ENCODE measurements at places on chromosomes 6 and 20.
A peak's percentile ranks its signal among the peaks of the same experiment; 100 is the strongest.

DNA sequence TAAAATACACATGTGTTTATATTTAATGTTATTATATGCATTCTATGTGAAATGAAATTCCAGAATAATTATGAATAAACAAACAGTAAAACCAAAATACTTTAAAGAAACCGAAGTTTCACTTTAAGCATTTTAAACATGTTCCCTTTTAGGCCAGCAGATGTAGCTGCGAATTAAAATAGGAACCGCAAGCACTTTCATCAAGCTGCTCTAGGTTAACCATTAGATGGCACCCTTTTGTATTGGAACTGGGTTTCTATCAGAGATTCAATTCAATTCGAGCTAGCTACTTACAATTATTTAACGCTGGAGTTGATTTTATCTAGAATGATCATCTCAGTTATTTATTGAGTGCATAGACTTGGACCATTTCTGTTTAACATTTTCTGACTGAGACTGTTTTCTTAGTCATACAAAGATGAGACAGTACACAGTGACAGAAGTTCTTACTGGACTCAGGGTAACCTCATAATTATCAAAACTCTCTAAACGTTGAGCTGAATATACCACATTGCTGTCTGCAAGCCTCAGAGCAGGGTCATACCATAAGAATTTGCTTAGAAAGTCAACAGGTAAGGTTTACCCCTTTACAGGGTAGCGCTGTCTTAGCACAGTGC, 8.5 kb downstream of the TMEM242 start:
- DNase-seq, result no peak

DNA sequence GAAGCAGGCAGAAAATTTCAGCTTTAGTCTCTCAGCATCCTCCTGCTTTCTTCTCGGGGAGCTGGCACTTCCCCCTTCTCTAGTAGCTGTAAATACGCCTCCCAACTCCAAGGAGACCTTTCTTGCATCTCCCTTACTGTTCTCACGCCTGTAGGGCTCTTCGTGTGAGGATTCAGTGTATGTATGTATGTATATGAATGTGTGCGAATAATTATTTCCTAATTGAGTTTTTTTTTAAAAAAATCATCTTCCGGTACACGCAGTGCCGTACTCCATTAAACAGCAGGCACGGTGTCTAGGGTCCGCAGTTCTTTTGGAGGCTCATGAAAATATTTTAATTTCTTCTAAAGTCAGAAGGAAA, 85.4 kb downstream of the HFE start:
- DNase-seq, result peak; percentile 39

- no peak for DNase-seq
These were observed 1189.3 kb upstream of the CITED2 start for GRCh38 chr6:140563728-140564127.

DNA sequence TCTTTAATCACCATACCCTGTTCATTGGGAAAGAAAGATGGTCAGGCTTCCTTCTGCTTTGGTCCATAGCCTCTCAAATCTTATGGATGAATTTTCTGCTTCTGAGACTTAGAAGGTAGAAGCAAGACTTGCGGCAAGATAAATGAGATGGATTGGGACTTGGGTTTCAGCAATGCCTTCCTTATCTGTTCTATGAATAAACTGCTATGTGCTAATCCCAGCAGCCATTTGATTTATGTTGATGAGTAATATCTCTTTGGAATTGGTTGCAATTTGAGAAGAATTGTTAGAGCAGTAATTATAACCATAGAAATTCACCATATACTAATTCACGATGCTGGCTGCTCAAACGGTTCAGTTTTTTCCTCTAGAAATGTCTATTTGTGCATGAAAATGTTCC, 48.3 kb downstream of the TXLNB start:
- no peak for DNase-seq

GRCh38 chr20:48682529-48683363, 145.1 kb downstream of the PREX1 start:
- no peak for DNase-seq

GRCh38 chr6:21213492-21213891, 380.1 kb upstream of the SOX4 start:
- no peak for DNase-seq

- no peak for DNase-seq
These were observed 72.9 kb downstream of the FYN start for GRCh38 chr6:111800259-111800765.

GRCh38 chr6:133550026-133550425, 308.9 kb downstream of the EYA4 start:
- no peak for DNase-seq

DNA sequence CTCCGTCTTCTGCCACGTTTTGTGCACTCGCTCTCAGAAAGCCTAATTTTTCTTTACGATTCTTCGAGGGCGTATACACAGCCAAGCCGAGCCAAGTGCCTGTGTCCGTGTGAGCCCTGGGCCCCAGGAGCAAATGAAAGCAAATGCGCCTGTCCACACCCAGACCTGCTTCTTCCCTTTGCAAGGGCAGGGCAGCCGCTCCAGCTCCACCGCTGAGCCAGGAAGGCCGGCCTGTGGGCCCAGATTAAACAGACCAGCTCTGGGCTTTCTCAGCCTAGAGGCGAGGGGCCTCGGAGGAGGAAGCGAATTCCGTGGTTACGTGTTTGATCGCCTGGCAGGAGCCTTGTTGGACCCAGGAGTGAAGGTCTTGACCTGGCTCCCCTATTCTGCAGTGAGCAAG, 184.6 kb downstream of the SMOC2 start:
- DNase-seq, result no peak

GRCh38 chr20:2299301-2299700, 3.5 kb downstream of the TGM3 start:
- DNase-seq, result no peak

DNA sequence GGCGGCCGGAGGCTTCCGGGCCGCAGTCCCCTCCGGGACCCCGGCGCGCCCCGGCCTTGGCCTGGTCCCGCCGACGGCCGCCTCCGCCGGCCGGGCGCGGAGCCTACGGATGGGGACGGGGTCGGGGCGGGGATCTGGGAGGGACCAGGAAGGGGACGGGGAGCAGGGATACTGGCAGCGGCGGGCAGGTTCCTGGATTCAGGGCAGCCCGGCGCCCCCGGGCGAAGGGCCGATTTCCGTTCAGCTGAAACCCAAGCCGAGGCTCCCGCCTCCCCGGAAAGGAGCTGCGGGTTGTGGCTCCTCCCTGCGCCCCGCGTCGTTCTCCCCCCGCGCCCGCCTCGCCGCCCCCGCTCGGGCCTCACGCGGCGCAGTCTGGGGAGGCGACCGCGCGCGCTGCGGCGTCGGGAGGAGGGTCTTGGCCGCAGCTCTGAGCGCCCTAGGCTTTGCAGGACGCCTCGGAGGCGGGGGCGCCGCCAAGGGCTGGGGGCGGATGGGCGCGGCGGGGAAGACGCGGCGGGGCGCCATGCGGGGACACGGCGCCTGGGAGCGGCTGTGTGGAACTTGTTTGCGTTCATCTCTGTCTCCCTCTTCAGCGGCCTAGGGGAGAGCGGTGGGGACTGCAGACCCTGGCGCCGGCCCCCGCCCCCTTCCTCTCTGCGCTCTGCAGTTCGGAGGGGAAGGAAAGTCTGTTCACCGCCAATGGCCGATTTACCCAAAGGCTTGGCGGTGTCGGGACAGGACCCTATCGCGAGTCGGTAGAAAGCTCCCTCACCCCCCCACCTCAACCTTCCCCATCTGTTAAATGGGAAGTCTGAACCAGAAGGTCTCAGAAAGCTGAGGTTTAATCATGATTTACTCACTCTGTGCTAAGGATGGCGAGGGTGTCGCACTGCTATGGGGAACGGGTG, 22.7 kb upstream of the TMEM181 start:
- no peak for DNase-seq

DNA sequence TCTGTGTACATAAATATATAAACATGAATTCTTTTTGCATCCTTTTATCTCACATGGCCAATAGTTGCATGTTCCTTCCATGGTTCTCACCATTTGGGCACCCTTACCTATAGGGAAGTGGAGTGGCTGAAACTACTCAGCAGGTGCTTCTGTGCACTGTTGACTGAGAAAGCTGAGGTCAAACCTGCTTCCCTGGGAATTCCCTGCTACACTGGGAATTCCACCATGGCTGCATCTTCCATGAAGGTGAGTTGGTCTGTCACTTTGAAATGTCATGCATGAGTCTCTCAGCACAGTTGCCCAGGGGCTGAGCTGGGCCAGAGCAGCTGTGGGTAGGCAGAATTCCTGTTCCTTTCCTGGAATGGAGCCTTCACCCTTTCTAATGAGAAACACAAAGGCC, 193.8 kb upstream of the PRSS16 start:
- DNase-seq, result no peak

GRCh38 chr6:54361188-54361587, 52.9 kb downstream of the TINAG start:
- DNase-seq, result no peak

DNA sequence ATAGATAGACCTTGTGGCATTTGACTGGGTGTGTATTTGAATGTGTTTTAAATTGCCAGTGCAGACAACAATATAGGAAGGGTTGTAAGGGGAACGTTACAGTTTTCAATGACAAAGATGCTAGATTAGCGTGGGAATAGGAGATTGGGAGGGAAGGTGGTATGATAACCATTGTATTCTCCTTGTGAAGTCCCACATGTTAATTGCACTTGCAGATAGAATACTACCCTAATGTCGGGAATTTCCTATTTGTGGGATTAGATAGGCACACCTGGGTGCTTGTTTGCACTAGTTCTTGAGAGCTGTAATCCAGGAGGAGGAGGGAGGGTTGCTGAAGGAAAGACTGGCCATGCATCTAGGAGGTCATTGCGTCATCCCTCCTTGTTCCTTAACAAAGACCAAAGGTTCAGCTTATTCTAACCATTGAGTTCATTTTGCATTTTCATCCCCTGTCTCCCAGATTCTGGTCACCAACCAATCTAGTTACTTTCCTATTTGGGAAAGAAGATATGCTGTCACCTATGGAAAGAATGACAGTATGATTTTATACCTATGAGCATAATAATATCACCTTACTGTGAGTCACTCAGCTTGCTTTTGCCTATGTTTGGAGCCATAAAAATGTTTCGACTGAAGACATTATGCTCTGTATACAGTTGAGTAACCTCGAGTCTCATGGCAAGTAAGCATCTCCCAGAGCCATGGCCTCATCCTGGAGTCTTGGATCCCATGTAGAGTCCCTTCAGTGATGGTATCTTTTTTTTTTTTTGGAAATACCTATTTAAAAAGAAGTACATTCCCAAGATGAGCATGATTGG, 201.5 kb downstream of the DTNBP1 start:
- DNase-seq, result no peak

GRCh38 chr6:113819169-113819830, 37.8 kb upstream of the MARCKS start:
- no peak for DNase-seq

DNA sequence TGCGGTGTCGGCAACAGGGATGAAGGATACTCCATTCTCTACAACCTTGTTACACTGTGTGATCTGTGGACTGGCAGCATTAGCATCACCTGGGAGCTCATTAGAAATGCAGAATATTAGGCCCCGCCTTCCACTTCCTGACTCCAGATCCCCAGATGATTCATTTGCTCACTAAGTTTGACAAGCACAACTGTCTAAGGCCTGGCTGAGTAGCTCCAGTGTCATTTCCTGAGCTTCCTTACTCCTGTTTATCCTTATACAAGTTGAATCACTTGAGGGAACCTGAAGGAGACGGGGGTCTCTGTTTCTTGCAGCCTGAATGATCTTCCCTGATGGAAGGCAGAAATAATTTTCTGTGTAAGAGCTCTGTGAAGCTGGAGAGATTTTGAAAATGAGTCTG, 32.7 kb upstream of the PROKR2 start:
- no peak for DNase-seq

- no peak for DNase-seq
These were observed 15.2 kb downstream of the RPP21 start for GRCh38 chr6:30360139-30360538.

- DNase-seq, result no peak
These were observed 662.2 kb downstream of the DHX35 start for GRCh38 chr20:39624316-39624715.

- DNase-seq, result no peak
These were observed 339.2 kb downstream of the FOXA2 start for GRCh38 chr20:22245139-22245538.

DNA sequence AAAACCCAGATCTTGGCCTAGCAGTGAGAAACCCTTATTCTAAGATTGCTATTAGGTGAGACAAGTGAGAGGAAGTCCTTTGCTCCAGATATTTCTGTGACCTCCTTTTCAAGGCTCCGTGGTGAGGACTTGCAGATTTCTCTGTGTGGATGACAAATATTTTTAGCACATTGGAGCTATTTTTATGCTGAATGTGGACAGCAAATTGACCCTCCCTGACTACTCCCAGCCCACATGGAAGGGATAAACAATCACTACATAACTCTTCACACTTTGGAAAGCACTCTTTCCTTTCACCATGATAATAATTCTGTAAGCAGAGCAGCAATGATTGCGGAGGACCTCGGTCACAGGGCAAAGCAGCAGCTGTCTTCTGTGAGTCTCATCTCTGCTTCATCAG, 88.0 kb upstream of the ADGRF1 start:
- DNase-seq, result no peak

DNA sequence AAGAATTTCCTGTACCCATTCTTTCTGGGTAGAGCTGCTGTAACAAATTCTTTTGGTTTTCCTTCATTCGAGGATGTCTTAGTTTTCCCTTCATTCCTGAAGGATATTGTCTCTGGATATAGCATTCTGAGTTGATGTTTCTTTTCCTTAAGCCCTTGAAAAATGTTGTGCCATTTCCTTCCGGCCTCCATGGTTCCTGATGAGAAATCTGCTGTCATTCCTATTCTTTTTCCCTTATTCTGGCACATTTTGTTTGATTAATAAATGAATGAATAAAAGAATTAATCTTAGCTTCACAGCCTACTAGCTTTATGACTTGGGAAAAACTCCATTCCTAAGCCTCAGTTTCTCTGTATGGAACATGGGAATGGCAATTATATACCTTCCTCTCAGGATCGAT, 173.1 kb downstream of the EYA2 start:
- no peak for DNase-seq

GRCh38 chr6:135395136-135395535, 102.4 kb downstream of the AHI1 start:
- DNase-seq, result no peak

DNA sequence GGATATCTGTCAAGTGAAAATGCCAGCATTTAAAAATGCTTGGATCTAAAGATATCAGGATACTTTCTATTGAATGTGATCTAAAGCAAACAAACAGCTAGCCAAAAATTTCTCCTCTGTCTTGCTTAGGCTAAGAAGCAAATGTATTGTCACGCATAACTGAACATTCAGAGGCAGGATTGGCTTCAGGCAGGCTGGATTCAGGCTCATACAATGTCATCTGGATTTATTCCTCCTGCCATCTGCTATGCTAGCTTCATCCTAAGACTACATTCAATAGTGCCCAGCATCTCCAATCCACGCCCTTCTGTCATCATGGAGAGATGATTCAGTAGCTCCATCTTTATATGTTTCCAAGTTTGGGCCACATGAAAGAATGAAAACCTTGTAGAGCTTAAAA, 27.1 kb downstream of the PFDN4 start:
- no peak for DNase-seq

- DNase-seq, result no peak
These were observed 128.0 kb downstream of the INSM1 start for GRCh38 chr20:20495729-20496503.

GRCh38 chr20:4112481-4113421, 97.4 kb upstream of the RNF24 start:
- no peak for DNase-seq

GRCh38 chr20:63310265-63310991, 17.4 kb downstream of the COL20A1 start:
- no peak for DNase-seq
